MG63 (cell line): ENCODE measurements at places on chromosomes 6 and 20. TPM values are rescaled to one million over a fixed set of nuclear protein-coding genes. Genes with fewer than 3 reads are reported as not detected.

DNA sequence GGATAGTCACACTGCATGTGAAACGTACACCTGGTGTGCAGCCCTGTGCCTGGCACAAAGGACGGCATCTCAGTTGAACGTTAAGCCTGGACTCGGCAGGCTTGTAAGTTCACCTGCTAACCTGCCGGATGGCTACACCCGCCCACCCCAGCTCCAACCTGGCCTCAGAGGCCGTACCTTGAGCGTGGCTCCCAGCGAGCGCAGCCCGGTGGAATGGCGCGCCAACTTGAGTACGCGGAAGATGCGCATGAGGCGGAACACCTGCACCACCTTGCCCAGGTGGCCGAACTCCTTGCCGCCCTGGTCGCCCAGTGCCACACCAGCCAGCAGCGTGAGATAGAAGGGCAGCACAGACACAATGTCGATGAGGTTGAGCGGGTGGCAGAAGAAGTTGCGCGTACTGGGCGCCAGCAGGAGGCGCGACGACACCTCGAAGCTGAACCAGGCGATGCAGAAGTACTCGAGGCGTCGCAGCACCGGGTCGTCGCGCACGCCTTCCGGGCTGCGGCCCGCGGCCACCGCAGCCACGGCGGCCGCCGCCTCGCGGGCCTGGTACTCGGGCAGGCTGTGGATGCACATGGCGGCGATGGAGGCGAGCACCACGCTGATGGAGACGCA lies 3.3 kb downstream of the KCNS1 start:
- DNase-seq: no peak

FKBP5 gene
- total RNA-seq: 9.4 and 10.3 TPM in 2 replicates

DNA sequence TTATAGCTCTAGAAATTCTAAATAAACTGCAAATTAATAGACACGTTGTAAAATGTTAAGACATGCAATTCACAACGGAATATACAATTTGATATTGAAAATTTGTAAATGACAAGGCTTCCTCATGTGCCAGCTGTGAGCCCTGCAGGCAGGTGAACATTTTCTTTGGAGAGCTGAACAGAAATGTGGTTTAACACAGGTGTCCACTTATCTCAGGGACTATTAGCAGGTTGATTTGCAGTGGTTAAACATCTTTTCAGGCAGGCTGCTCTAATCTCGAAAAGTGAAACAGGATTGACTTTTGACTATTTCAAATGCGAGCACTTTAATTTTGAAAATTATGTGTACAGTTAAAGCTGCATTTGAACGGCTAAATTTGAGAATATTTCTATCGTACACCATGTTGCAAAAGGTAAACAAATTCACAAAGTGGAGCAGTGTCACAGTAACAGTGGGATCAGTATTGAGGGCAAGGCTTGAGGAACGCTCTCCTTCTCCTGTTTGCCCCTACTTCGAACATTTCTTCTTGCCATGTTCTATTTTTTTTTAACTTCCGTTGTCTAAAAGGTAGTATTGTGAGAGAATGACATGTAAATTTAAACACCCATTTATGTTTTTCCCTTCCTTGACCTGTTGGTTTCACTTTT lies 210.8 kb downstream of the CDKAL1 start:
- DNase-seq: no peak

RIPOR2 gene
- 0.40 and 0.42 TPM in 2 replicates for total RNA-seq
